B cell (primary cell): ENCODE measurements at places on chromosomes 7 and 10. TPM values are rescaled to one million over a fixed set of nuclear protein-coding genes. Genes with fewer than 3 reads are reported as not detected.

DNA sequence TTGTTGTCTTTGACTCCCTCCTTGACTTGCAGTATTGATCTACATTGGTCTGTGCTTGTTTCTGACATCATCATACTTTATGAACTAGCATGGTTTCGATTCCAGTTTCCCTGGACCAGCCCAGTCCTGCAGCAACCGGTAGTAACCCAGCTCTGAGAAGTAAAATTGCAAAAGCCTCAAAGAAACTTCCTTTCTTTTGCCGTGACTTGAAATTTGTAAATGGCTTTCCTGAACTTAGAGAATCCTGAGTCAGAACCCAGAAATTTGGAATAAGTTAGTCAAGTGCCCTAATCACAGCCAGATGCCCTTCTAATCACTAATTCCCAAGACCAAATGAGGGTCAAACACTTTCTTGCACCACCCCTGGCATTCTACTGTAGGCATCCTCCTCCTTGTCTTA lies 15.0 kb downstream of the TAS2R60 start:
- no peak overlapping the region for H3K27ac ChIP-seq
- no peak for DNase-seq
- no peak overlapping the region for H3K4me3 ChIP-seq
- no peaks in the 10 kb centered on the region for H3K36me3 ChIP-seq
- no peaks in the 10 kb centered on the region for H3K4me1 ChIP-seq
- no peaks in the 10 kb centered on the region for H3K27me3 ChIP-seq

GNGT1 gene
- polyA plus RNA-seq: not detected in 2 replicates

GRCh38 chr7:100120733-100121036 lies 1.3 kb downstream of the CNPY4 start:
- peaks cover 22% of the 10 kb centered on the region for H3K4me1 ChIP-seq
- H3K27me3 ChIP-seq: no peaks in the 10 kb centered on the region
- H3K4me3 ChIP-seq: no peak overlapping the region
- H3K36me3 ChIP-seq: no peaks in the 10 kb centered on the region
- DNase-seq: no peak
- H3K27ac ChIP-seq: no peak overlapping the region

- no peak overlapping the region for H3K4me3 ChIP-seq
- H3K4me1 ChIP-seq: peaks cover 16% of the 10 kb centered on the region
- no peak for DNase-seq
- H3K27me3 ChIP-seq: no peaks in the 10 kb centered on the region
These were observed 3.2 kb upstream of the NRBF2 start for GRCh38 chr10:63129888-63130287.

SAMD8 gene
- 15.9 and 26.3 TPM in 2 replicates for polyA plus RNA-seq
